ENCODE measurements at places on chromosomes 1 and 21.

DNA sequence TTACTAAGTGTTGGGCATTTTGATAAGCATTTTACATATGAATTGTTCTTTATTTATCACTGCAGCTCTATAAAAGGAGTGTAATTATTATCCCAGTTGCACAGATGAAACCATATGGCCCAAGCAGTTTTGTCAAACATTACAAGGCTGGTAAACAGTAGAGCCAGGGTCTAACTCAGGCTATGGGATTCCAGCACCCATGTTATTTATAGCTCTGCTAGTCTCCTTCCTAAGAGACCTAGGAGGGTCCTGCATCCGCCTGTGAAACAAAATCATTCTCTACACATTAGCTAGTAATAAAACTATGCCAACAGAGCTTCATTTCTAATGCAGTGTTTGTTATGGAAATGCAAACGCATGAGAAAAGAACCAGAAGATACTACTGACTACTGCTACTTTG is 58.6 kb downstream of the IL23R start:
- DNase-seq, result no peak
- no peaks in the 10 kb centered on the region for H3K36me3 ChIP-seq
- peaks cover 28% of the 10 kb centered on the region for H3K4me1 ChIP-seq
- H3K4me3 ChIP-seq, result no peak overlapping the region
- H3K27me3 ChIP-seq, result no peaks in the 10 kb centered on the region

DNA sequence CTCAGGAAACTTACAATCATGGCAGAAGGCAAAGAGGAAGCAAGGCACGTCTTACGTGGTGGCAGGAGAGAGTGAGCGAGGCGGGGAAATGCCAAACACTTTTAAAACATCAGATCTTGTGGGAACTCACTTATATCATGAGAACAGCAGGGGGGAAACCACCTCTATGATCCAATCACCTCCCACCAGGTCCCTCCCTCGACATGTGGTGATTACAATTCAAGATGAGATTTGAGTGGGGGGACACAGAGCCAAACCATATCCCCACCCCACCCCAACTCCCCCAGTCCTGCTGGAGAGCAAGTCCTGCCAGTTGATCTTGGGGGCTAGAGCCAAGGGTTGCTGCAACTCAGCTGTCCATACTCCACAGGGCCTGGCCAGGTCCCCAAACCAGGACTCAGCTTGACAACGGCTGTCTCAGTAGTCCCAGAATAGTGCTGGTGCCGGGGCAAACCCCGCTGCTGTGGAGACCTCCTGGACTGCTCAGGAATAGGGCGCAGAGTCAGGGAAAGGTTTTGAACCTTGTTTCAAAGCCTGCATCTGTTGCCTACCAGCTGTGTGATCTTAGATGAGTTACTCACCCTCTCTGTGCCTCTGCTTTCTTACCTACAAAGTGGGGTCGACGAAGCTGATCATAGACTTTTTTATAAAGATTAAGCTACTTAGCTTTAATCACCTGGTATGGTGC is 79.5 kb downstream of the STUM start:
- DNase-seq, result no peak
- no peaks in the 10 kb centered on the region for H3K36me3 ChIP-seq
- peak overlapping the region; percentile 73 for H3K27ac ChIP-seq
- no peaks in the 10 kb centered on the region for H3K27me3 ChIP-seq

DNA sequence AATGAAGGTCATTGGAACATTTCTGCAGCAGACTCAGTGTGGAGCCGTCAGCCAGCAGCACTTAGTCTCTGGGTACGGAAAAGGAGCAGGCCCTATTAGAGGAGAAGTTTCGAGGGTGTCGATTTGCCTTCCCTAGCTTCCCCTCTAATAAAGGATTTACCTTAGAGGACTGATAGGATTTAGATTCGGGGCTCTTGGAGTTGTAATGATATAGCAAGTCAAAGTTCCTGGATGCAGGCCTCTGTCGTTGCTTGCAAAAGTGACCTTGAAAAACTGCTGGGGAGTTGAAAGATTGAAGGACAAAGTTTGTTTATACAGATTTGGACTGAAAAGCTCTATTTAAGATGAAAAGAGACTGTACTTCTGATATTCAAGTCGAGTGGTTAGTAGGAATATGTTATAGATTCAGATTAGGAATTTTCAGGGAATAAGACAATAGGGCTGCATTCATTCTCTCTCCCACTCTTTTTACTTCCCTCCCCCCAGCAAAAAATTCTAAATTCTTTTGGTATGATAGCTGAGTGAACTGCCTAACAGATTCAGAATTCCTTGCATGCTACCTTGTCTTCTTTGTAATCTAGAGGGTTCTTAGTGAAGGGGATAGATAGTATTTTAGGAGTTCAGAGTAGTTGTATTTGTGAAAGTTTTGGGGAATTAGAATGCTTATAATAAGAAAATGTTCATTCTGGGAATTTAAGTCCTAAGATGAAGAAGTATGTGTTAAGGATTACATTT is 19.2 kb downstream of the NFYC start:
- no peak for DNase-seq
- peak overlapping the region; percentile 59 for H3K4me3 ChIP-seq
- H3K27me3 ChIP-seq, result no peaks in the 10 kb centered on the region
- H3K27ac ChIP-seq, result peak overlapping the region; percentile 88
- H3K36me3 ChIP-seq, result peaks cover 7% of the 10 kb centered on the region

- no peaks in the 10 kb centered on the region for H3K36me3 ChIP-seq
- DNase-seq, result peak; percentile 38
- peak overlapping the region; percentile 90 for H3K27ac ChIP-seq
- H3K4me3 ChIP-seq, result peak overlapping the region; percentile 83
Measured at GRCh38 chr1:28886731-28887418, 27.5 kb upstream of the EPB41 start.

DNA sequence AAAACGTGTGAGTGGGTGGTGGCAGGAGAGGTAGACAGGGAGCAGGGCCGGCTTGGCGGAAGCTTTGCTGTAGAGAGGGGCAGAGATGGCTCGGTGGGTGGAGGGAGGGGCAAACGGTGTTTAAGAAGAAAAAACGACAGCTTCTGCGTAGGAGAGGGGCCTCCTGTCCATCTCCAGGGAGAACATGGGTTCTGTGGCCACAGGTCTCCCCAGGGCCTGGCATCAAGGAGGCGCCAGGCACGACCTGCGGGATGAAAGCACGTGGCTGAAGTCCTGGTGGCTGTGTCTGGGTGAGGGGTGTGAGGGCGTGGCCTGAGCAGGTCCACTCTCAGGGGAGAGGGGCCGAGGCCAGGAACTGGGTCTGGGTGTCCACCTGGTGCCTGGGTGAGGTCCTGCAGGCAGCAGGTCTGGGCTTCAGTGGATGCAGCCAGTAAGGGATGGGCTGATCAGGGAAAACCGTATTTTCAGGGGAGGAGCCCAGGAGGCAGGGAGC is 940 bp upstream of the PRKCZ start:
- H3K4me1 ChIP-seq, result peaks cover 73% of the 10 kb centered on the region
- peaks cover 74% of the 10 kb centered on the region for H3K27me3 ChIP-seq
- peak overlapping the region; percentile 77 for H3K4me3 ChIP-seq
- no peaks in the 10 kb centered on the region for H3K36me3 ChIP-seq

GRCh38 chr21:42711667-42712066 is 58.2 kb downstream of the PDE9A start:
- H3K4me1 ChIP-seq, result no peaks in the 10 kb centered on the region
- DNase-seq, result no peak
- H3K36me3 ChIP-seq, result no peaks in the 10 kb centered on the region
- no peaks in the 10 kb centered on the region for H3K27me3 ChIP-seq
- H3K4me3 ChIP-seq, result no peak overlapping the region
- H3K27ac ChIP-seq, result no peak overlapping the region

- no peak overlapping the region for H3K27ac ChIP-seq
- no peaks in the 10 kb centered on the region for H3K27me3 ChIP-seq
- H3K36me3 ChIP-seq, result no peaks in the 10 kb centered on the region
- peaks cover 18% of the 10 kb centered on the region for H3K4me1 ChIP-seq
Measured at GRCh38 chr1:172288581-172288980, 131.9 kb upstream of the C1orf105 start.

GRCh38 chr1:63698001-63698838 is 75.6 kb upstream of the ROR1 start:
- H3K4me3 ChIP-seq, result no peak overlapping the region
- H3K27me3 ChIP-seq, result no peaks in the 10 kb centered on the region
- H3K4me1 ChIP-seq, result peaks cover 47% of the 10 kb centered on the region
- H3K27ac ChIP-seq, result peak overlapping the region; percentile 77

DNA sequence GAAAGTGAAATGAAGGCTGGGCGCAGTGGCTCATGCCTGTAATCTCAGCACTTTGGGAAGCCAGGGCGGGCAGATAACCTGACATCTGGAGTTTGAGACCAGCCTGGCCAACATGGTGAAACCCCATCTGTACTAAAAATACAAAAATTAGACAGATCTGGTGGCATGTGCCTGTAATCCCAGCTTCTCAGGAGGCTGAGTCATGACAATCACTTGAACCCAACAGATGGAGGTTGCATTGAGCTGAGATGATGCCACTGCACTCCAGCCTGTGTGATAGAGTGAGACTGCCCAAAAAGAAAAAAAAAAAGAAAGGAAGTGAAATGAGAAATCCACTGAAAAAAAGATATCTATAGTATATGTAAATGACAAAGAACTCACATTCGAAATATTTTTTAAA is 439.9 kb downstream of the DISC1 start:
- H3K27ac ChIP-seq, result no peak overlapping the region
- no peak for DNase-seq
- H3K36me3 ChIP-seq, result no peaks in the 10 kb centered on the region
- H3K27me3 ChIP-seq, result no peaks in the 10 kb centered on the region
- peaks cover 8% of the 10 kb centered on the region for H3K4me1 ChIP-seq

DNA sequence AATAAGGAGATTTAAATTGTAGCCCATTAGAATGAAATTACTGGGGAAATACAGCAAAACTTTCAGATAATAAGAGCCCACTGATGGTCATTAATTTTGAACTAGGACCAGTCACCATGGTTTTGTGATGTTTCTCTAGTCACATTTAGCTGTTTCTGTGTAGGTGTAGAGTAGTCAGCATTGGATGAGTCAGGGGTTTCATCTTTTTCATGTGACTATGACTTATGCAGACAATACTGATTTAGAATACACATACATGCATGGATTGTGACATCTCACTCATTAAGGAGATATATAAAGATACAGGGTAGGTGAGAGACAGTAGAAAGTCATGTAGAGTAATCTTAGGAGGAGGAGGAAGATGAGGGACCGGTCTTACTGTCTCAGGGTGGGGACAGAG is 1192.7 kb downstream of the KCNT2 start:
- no peaks in the 10 kb centered on the region for H3K27me3 ChIP-seq
- no peaks in the 10 kb centered on the region for H3K4me1 ChIP-seq
- H3K27ac ChIP-seq, result no peak overlapping the region
- no peak overlapping the region for H3K4me3 ChIP-seq
- no peak for DNase-seq
- H3K36me3 ChIP-seq, result no peaks in the 10 kb centered on the region

- DNase-seq, result no peak
- no peaks in the 10 kb centered on the region for H3K36me3 ChIP-seq
- H3K27me3 ChIP-seq, result no peaks in the 10 kb centered on the region
- H3K4me1 ChIP-seq, result no peaks in the 10 kb centered on the region
- H3K4me3 ChIP-seq, result peak overlapping the region; percentile 67
- peak overlapping the region; percentile 91 for H3K27ac ChIP-seq
Measured at GRCh38 chr21:29077651-29078090, 4.2 kb upstream of the CCT8 start.

DNA sequence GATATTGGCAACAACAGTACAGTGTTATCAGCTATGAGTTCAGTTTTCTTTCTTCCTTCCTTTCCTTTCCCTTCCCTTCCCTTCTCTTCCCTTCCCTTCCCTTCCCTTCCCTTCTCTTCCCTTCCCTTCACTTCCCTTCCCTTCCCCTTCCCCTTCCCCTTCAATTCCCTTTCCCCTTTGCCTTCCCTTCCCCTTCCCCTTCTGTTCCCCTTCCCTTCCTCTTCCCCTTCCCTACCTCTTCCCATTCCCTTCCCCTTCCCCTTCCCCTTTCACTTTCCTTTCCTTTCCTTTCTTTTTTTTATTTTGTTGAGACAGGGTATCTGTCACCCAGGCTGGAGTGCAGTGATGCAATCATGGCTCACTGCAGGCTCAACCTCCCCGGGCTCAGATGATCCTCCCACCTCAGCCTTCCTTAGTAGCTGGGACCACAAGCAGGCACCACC is 72.3 kb upstream of the CAPZB start:
- no peaks in the 10 kb centered on the region for H3K4me1 ChIP-seq
- no peak overlapping the region for H3K27ac ChIP-seq
- no peaks in the 10 kb centered on the region for H3K36me3 ChIP-seq
- no peaks in the 10 kb centered on the region for H3K27me3 ChIP-seq

GRCh38 chr1:192104852-192105251 is 53.4 kb upstream of the RGS18 start:
- H3K36me3 ChIP-seq, result no peaks in the 10 kb centered on the region
- no peak overlapping the region for H3K4me3 ChIP-seq
- no peak for DNase-seq
- no peaks in the 10 kb centered on the region for H3K27me3 ChIP-seq
- no peaks in the 10 kb centered on the region for H3K4me1 ChIP-seq

DNA sequence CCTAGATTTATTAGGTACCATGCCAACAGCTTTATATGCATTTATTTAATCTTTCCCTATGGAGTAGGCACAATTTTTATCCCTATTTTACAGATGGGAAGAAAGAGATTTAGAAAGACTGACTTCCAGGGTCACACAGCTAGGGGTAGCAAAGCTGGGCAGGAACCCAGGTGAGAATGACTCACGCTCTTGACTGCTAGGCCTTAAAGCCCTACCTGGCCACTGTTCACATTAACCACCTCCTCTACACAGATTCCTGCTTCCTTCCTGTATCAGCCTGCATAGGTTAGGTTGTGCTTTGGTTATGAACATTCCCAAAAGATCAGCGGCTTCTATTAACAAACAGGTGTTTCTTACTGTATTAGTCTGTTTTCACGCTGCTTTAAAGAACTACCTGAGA is 53.2 kb downstream of the DNAJC6 start:
- peaks cover 3% of the 10 kb centered on the region for H3K4me1 ChIP-seq
- no peak for DNase-seq
- no peak overlapping the region for H3K4me3 ChIP-seq
- H3K27me3 ChIP-seq, result no peaks in the 10 kb centered on the region

DNA sequence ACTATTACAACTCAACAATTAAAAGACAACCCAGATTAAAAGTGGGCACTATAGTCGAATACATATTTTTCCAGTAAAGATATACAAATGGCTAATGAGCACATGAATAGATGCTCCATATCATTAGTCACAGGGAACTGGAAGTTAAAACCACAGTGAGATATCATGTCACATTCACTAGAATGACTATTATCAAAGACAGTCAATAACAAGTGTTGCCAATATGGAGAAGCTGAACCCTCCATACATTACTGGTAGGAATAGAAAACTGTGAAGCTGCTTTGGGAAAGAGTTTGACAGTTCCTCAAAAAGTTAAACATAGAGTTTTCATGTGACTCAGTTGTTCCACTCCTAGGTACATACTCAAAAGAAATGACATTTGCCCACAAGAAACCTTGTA is 30.6 kb upstream of the MRPS6 start:
- DNase-seq, result no peak
- H3K36me3 ChIP-seq, result no peaks in the 10 kb centered on the region
- H3K4me1 ChIP-seq, result peaks cover 5% of the 10 kb centered on the region
- H3K4me3 ChIP-seq, result no peak overlapping the region

DNA sequence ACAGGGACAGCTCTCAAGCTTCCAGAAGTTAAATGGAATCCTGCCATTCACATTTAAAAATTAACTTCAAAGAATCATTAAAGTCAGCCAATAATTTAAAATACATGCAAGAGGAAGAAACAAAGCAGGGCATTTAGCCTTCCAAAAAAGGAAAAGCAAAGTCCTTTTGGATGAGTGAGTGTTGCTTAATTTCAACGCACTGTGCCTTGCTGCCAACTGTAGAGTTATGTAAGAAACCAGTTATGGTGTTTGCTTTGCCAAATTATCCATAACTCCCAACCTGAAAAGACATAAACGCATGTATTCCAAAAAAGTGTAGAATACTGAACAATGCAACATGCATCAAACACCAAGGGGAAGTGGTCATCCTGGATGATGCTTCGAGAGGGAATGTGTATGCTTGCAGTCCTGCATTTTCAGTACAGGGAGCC is 16.1 kb upstream of the KCNE1 start:
- no peak for DNase-seq
- peaks cover 23% of the 10 kb centered on the region for H3K4me1 ChIP-seq

Measured in esophagus squamous epithelium (tissue), 5 donors.